Right renal pelvis (tissue), 4 donors: ENCODE measurements at places on chromosomes 11 and 22. TPM values are rescaled to one million over a fixed set of nuclear protein-coding genes. Genes with fewer than 3 reads are reported as not detected.

KREMEN1 gene
- polyA plus RNA-seq: 27.4 TPM

RFPL2 gene
- polyA plus RNA-seq: 0.42 TPM

RHOD gene
- 11.3 TPM for polyA plus RNA-seq

BANF1 gene
- polyA plus RNA-seq: 248 TPM

KDM4D gene
- polyA plus RNA-seq: 2.6 TPM

NEAT1 gene
- polyA plus RNA-seq: 168 TPM

ZC3H7B gene
- 86.4 TPM for polyA plus RNA-seq

OR8D1 gene
- polyA plus RNA-seq: not detected

FOSL1 gene
- polyA plus RNA-seq: 0.18 TPM

SLC22A25 gene
- polyA plus RNA-seq: not detected

EFEMP2 gene
- polyA plus RNA-seq: 94.9 TPM

PRR33 gene
- 0.23 TPM for polyA plus RNA-seq

TAF6L gene
- 26.1 TPM for polyA plus RNA-seq

DKK3 gene
- polyA plus RNA-seq: 71.7 TPM

DNA sequence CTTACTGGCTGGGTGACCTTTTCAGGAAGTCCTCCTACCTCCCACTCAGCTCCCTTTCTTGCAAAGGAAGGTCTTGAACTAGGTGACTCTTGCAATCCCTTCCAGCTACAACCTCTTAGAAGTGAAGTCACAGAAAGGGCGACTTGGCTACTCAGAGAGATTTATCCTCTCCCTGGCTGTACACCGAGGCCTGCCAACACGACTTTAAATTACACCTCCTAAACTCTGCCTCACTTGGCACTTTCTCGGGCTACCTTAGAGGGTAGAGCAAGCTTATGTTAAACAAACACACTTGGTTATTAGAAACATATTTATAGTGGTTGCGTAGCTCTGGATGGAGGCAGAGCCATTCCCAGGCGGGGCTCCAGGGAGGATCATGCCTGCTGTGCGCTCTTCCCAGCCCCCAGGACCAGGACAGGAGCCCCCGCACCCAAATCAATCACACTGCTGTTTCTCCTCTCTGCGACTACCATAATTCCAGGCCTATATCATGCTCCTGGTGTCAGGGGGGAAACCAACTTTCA, 358.4 kb downstream of the BUD13 start:
- no peak for DNase-seq

DNA sequence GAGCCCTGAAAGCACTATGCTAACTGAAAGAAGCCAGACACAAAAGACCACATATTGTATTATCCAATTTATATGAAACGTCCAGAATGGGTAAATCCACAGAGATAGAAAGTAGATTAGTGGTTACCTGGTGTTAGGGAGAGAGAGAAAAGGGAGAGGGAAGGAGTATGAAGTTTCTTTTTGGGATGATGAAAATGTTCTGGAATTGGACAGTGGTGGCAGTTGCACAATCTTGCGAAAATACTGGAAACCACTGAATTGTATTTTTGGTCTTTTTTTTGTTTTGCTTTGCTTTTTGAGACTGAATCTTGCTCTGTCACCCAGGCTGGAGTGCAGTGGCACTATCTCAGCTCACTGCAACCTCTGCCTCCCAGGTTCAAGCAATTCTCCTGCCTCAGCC, 63.5 kb downstream of the MRTFA start:
- no peak for DNase-seq

DNA sequence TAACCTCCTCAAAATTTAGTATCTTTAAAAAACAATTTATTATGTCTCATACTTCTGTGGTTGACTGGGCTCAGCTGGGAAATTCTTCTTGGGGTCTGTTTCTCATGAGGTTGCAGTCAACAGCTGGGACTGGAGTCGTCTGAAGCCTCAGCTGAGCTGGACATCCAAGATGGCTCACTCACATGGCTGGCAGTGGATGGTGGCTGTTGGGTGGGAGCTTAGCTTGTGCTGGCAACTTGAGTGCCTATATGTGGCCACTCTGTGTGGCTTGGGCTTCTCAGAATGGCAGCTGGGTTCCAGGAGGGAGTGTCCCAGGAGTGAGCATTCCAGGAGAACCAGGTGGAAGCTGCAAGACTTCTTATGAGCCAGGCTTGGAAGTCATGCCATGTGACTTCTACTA, 13.2 kb downstream of the THY1 start:
- no peak for DNase-seq

GRCh38 chr22:36433318-36434231, 45.8 kb upstream of the MYH9 start:
- no peak for DNase-seq

- DNase-seq: no peak
These were observed 337 bp downstream of the OR52B6 start for GRCh38 chr11:5581014-5581413.

- no peak for DNase-seq
These were observed 9.3 kb downstream of the SF3A1 start for GRCh38 chr22:30347255-30347892.

GRCh38 chr22:50485221-50486131, 1.2 kb upstream of the MIOX start:
- no peak for DNase-seq

- no peak for DNase-seq
These were observed 10.2 kb downstream of the PCNX3 start for GRCh38 chr11:65625628-65626342.

DNA sequence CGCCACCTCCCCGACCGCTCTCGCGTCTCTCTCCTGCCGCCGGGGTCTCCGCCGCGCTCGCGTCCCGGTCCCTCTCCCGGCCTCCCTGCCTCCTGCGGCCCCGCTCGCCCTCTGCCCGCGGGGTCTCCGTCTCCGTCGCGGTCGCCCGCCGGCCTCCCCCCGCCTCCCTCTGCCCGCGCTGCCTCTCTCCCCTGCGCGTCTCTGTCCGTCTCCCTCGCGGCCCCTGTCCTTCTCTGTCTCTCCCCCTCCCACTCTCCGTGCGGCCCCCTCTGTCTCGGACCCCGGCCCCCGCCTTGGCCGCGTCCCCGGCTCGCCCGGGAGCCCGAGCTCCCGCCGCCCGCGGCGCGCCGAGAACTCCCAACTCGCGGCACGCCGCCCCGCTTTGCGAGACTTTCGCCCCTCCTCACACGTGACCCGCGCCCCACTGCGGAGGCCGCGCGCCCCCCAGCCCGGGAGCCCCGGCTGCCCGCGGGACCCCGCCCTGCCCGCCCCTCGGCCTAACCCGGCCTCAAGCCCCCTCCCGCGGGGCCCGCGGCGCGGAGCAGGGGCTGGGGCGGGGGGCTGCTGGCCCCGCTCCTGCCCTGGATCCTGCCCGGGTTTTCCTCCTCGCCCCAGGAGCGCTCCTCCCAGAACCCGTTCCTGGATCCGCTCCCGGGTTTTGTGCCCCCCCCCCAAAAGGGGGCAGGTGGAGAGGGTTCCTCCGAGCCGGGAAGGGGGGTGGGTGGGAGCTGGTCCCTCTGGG, 702 bp upstream of the KCNJ4 start:
- no peak for DNase-seq

DNA sequence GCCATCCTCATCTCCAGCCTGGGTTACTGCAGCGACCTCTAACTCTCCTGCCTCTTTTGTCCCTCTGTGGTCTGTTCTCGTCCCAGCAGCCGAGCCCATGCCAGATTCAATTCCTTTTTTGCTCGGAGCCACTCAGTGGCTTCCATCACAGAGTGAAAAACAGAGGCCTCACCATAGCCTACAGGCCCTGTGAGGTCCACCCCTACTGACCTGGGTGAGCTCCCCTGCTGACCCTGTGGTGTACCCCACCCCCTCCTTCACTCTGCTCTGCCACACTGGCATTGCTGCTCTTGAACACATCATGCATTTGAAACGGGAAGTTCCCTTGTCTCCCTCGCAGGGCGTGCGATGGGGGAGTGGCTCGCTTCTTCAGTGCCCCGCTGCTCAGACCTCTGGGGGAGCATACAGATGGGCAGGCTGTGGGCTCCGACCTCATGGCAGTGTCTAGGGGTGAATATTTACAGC, 2.1 kb downstream of the AIP start:
- DNase-seq: no peak

DNA sequence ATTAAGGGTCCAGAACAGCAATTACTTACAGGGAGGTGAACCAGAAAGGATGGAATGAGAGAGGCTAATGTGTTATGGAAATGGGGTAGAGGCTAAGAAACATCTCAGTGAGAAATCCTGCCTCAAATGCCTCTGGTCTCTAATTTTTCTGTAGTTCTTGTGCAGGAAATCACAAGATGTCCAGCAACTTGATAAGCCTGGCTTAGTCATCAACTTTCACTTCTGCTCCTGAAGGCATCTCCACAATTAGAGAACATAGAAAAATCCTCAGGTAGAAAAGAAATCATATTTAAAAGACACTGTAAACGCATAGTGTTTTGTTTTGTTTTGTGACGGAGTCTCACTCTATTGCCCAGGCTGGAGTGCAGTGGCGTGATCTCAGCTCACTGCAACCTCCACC, 18.7 kb downstream of the MRGPRX4 start:
- no peak for DNase-seq

GRCh38 chr11:29265792-29266191, 751.0 kb downstream of the KCNA4 start:
- DNase-seq: no peak

- no peak for DNase-seq
These were observed 404 bp upstream of the RELT start for GRCh38 chr11:73375830-73376159.

DNA sequence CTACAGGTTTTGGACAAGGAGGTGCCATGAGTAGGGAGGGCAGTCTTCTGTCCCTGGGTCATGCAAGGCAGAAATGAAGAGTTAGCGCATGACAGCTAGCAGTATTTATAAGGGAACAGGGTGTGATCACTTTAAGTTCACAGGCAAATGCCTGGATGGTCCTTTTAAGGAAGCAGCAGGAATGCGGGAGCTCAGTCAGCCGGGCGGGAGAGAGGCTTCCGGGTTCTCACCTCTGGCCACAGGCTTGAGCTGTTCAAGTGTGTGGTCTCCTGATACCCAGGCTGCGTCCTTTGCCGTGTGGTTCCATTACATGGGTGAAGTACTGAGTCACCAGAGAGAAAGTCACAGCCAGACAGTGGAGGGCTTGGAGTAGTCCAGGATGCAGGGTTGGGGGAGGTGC, 105.4 kb downstream of the BCR start:
- DNase-seq: no peak

- DNase-seq: no peak
These were observed 437 bp downstream of the KIAA0930 start for GRCh38 chr22:45240104-45240809.

- DNase-seq: no peak
These were observed 117.1 kb downstream of the MRTFA start for GRCh38 chr22:40519284-40519947.

DNA sequence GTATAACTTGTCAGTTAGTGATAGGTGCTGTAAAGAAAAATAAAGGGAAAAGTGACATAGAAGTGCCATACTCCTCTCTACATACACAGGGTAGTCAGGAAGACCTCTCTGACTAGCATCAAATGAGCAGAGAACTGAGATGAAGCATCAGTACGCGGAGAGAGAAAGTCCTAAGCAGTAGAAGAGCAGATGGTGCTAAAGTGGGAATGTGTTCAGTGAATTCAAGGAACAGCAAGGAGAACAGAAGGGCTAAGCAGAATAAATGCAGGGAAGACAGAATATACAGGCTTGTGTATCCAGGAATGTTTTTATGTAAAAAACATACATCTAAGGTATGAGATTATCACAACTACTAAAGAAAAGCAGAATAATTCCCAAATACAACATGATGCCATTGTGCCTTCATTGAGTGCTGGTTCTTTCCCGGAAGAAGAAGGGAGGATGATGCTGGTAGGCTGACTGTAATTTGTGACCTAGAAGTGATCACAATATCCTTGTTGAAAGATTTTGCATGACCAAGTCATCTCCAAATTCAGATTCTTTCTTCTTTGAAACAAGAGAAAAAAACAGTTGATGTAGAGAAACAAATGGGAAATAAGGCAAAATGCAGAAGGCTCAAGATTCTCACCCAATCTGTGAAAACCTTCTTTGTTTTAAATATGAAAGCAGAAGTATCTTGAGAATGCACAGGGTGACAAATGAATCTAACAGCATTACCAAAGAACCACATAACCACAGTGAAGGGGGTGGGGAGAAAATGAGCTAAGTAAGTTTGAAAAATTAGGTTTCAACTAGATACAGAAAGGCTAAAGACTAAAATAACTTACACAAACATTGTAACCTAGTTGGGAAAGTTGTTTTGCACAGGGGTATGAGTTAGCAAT, 20.5 kb downstream of the MRE11 start:
- DNase-seq: no peak

DNA sequence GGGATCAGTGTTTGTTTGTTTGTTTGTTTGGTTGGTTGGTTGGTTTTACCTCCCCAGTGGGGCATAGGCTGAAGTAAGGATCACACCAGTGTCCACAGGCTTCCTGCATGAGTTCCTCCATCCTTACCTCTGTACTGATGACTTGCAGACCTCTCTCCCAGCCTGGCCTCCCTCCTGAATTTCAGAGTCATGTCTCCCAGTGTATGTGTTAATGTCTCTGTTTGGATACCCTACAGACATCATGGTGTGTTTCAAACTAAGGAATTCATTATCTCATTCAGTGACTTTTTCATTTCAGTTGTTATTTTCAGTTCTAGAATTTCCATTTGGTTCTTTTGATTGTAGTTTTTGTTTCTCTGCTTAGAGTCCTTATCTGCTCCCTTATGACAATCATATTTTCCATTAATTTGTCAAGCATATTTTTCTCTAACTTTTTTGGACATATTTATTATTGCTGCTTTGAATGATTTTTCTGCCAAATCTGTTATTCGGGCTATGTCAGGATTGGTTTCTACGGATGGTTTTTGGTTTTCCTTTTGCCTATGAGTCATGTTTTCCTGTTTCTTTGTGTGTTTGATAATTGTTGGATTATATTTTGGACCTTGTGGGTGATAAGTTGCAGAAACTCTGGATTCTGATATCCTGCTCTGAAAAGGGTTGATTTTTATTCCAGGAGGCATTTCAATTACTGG, 23.6 kb downstream of the MYEOV start:
- DNase-seq: no peak

DNA sequence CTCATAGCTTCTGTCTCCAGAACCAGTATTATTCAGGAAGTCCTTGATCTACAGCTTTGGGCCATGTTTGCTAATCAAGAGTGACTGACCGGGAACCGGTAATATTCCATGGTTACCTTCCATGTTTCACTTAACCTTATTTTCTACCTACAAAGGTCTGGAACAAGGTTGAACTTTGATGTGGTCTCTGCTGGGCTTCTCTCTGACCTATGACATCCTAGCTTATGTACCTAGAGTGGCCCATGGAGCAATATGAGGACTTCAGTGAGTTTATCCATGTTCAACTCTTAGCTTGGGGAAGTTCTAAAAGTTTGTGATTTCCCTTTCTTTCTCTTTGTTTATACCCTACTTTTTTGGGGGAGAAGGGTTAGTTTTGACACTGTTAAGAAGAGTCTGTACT, 33.2 kb downstream of the CCDC90B start:
- DNase-seq: no peak

GRCh38 chr22:44885806-44886360, 123.9 kb downstream of the PHF21B start:
- no peak for DNase-seq
